ENCODE measurements at places on chromosomes 1 and 21.

DNA sequence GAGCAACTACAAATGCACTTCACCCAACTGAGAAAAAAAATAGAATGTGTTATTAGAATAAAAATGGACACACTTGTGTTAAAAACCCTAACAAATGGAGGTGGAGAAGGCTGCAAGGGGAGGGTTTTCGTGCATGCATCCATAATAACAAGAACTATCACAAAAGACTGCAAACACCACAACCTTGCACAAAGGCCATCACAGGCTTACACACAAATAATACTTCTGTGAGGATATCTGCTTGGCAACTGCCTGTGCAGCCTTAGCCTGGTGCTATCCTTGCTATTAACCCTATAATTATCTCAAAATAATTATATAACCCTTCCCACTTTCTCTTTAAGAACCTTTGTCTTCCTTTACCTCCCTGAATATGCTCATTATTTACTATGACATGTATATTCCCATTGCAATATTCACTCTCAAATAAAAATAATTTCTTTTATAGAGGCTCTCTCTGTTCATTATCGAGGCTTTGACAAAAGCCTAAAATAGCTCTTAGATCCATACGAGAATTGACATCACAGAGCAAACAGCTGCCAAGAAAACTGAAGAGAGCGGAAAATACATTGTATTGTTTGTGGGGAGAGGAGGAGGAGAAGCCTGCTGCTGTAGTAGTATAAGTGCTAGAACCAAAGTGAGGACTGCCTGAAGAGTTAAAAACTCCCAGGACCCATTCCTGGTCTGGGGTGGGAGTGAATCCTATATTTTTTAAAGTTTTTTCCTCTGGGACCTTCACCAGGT lies 1768.7 kb downstream of the BRINP3 start:
- DNase-seq = no peak

GRCh38 chr1:150062113-150062512 lies 5.5 kb upstream of the VPS45 start:
- DNase-seq = no peak

GRCh38 chr1:10856863-10857598 lies 60.6 kb upstream of the CASZ1 start:
- no peak for DNase-seq

DNA sequence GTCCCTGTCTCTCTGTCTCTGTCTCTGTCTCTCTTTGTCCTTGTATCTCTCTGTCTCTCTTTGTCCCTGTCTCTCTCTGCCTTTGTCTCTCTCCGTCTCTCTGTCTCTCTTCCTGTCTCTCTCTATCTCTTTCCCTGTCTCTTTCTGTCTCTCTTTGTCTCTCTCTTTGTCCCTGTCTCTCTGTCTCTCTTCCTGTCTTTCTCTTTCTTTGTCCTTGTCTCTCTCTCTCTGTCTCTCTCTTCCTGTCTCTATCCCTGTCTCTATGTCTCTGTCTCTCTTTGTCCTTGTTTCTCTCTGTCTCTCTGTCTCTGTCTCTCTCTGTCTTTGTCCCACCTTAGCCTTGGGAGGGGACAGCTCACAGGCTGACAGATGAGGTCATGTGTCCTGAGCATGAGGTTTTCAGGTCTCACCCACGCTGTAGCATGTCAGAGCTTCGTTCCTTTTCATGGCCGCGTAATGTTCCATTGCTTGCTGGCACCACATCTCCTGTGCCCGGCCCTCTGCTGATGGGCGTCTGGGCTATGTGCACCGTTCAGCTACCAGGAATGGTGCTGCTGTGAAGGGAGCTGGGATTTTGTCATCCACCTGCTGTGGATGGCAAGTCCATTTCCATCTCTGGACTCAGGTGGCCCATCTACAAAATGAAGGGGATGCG lies 27.6 kb downstream of the TP73 start:
- no peak for DNase-seq

GRCh38 chr1:221923929-221924598 lies 182.2 kb upstream of the DUSP10 start:
- DNase-seq = no peak

GRCh38 chr1:84208935-84209334 lies 64.9 kb downstream of the PRKACB start:
- no peak for DNase-seq

DNA sequence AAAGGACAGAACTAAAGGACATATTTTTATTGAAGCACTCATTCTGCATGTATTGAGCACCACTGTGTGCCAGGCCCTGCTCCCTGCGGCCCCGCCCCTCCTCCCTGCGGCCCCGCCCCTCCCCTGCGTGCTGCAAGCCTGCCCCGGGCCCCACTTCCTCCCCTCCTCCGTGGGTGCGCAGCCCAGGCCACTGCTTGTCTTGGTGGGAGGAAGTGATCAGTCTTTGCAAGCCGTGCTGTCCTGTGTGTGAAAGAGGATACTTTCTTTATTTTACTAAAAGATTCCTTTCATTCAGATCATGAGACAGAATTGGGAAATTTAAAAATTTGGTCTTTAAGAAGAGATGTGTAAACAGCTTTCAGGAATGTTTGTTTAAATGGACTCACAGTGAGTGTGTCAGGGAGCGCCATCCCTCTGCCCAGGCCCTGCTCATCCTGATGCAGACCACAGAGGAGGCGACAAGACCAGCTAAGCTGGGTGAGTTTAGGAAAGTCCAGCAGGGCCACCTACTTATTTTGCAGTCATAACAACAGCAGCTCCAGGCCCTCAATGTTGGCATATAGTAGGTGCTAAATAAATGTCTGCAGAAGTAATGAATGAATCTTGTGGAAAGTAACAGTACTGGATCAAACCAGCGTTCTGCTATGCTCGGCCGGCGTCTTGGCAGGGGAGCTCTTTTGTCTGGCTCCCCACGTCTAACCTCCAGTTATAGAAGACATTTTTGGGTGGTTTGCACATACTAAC lies 88.3 kb upstream of the SELENON start:
- DNase-seq = peak; percentile 47

- DNase-seq = no peak
Observed at GRCh38 chr21:14989359-14989758, 75.4 kb downstream of the NRIP1 start.

DNA sequence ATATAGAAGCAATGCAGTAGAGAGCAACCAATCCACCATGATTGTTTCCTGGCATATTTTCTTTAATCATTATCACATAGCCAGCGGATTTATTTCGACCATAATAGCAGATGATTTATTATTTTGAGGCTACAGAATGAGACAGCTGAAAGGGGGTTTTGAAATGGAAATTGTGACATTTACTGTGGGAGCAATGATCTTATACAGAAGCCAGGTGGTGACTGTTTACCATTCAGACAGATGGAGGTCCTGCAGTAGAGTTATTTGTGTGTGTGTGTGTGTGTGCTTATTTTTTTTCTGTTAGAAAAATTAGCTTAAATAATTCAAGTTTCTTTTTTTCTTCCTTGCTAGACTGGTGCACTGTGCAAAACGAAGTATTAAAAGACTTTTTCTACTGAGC lies 1784.5 kb downstream of the MRPL39 start:
- DNase-seq = no peak

DNA sequence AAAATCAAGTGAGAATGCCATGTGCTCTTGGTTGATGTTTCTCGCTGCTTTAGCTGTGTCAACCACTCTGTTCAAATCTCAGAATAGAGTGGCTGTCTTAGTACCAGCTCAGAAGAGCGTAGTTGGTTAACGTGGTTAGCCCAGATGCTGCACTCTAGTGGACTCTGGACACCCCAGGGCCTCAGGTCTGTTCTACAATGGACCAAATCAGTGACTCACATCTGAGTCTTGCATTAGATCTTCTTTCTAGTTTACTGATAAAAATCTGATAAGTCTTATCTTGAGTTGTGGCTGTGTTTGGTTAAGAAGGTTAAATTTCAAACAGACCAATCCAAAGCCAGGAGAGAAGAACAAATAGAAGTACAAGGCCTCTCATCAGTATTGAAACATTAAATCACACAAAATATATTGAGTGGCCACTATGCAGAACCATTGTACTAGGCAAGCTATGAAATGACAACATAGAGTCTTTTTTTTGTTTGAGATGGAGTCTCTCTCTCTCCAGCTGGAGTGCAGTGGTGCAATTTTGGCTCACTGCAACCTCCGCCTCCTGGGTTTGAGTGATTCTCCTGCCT lies 104.1 kb downstream of the NR5A2 start:
- no peak for DNase-seq

- no peak for DNase-seq
Observed at GRCh38 chr21:44831227-44831860, 13.5 kb upstream of the SUMO3 start.

DNA sequence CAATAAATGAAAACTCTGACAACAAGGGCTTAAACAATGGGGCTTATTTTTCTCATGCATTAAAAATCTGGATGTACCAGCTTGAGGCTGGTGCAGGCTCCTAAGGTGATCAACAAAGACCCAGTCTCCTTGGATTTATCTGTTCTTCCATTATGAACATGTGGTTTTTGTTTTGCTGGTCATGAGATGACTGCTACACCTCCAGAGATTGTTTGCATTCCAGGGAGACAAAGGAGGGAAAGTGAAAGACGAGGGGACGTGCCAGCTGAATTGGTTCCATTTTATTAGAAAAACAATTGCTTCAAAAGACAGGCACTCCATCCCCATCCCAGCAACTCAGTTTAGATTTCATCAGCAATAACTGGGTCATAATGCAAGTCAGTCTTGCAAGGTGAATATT lies 90.9 kb upstream of the KCNK1 start:
- DNase-seq = no peak

GRCh38 chr1:115306146-115306545 lies 31.9 kb downstream of the NGF start:
- no peak for DNase-seq

GRCh38 chr1:44303532-44303931 lies 51.5 kb downstream of the ERI3 start:
- DNase-seq = no peak

DNA sequence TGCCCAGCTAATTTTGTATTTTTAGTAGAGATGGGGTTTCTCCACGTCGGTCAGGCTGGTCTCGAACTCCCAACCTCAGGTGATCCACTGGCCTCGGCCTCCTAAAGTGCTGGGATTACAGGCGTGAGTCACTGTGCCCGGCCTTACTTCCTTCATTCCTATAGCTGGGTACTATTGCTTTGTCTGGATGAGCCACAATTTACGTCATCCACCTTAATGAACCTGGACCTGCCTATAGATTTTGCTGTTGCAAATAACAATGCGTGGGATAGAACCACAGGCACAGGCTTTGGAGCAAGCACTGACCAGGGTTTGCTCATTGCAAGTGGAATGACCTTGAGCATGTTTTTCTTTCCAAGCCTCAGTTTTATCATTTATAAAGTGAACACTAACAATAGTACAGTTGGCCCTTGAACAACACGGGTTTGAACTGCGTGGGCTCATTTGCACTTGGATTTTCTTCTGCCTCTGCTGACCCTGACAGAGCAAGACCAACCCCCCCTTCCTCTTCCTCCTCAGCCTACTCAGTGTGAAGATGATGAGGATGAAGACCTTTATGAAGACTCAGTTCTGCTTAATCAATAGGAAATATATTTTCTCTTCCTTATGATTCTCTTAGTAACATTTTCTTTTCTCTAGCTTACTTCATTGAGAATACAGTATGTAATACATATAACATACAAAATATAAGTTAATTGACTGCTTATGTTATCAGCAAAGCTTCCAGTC lies 33.3 kb upstream of the BECN2 start:
- DNase-seq = no peak

GRCh38 chr1:239630767-239631166 lies 244.4 kb downstream of the CHRM3 start:
- no peak for DNase-seq

DNA sequence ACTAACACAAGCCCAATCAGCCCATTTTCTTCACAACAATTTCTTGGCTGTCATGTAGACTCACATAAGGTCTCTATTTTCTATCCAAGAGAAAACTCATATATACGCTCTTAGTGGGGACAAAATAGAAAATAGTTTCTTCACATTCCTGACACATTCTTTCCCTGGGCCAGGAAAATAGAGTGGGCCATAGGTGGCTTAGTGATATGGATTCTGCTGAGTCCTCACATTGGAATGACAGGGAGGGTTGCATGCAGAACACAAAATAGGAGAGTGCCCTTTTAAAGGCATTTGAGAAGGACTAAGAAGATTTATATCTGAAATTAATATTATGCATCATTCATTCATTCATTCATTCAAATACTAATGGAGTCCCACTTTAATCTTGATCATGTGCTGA lies 207.7 kb downstream of the LYPLAL1 start:
- no peak for DNase-seq

- no peak for DNase-seq
Observed at GRCh38 chr1:162772571-162773154, 17.8 kb upstream of the HSD17B7 start.
